ENCODE measurements at places on chromosomes 2 and 18.
A peak's percentile ranks its signal among the peaks of the same experiment; 100 is the strongest.

GRCh38 chr2:145597006-145597405 is 1077.1 kb upstream of the ZEB2 start:
- no peak for DNase-seq

- peak; percentile 37 for DNase-seq
These were observed 564 bp downstream of the GCC2 start for GRCh38 chr2:108449410-108450130.

- DNase-seq, result no peak
These were observed 1186.8 kb upstream of the CELF4 start for GRCh38 chr18:38752430-38752829.

DNA sequence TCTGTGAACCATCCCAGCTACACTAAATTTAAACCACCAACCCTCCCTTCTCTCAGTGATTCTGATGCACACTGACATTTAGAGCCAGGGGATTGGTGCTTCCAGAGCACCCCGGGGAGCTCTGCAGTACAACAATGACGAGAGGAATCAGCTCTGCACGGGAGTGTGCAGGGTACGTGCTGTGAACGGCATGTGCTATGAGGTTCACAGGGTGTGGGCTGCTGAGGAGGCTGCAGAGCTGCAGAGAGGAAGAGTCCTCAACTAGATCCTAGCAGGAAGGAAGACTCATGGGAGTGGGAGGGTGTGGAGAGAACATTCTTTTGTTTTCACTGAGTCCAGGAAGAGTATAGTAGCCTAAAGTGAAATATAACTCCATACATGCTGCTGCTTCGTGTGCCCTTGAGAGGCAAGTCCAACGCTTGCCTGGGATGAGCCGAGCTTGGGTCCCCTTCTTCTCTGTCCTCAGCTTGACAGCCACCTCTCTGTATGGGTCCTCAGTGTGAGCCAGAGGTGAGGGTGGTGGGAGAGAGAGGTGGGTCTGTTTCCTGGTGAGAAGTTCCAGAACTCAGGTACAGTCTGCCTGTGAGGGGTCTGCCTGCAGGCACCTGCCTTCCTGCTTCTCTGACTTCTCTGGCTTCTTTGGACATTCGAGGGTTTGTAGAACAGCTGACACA is 118.8 kb downstream of the CTIF start:
- DNase-seq, result no peak

DNA sequence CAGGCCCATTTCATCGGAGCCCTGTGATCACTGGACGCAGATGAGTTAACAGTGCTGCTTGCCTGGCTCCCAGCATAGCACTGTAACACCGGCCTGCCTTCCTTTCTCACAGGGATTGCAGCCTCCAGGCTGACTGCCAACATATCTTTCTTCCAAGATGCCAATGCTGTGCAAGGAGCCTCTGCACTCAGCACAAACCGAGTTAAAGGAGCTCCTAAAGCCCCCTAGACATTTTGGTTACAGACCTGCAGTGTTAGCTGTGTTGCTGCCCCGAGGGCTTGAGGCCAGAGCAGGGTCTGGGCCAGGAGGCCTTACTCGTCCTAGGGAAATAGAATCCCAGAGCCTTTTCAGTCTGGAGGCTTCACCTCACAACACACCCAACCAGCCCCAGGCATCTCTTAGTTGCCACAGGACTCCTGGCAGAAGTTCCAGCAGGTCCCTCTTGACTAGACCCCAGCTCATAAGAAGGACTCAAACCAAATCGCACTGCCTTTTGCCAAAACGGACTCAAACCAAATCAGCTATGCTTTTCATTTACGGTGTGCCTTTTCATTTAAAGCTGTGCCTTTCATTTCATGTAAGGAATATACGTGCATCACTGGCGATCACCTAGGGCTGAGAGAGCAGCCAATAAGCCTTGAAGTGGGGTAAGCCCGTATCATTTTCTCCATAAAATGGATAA is 58.4 kb upstream of the EML4 start:
- no peak for DNase-seq

DNA sequence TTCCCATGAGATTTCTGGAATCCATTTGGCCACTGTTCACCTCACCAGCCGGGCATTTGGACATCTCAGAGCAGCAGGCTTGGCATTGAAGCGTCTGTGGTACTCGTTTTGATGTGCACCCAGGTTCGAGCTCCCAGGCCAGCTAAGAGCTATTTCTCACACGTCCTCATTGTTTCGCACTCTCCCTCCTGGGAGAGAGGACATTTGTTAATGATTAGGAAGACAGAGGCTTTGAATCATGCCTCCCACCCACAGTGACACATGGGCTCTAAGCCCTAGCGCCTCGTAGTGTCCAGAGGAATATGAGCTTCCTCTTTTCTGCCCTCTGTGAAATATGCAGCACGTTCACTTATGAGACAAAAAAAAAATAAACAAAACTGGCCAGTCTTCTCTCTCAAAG is 361.8 kb downstream of the RND3 start:
- peak; percentile 97 for DNase-seq

GRCh38 chr2:221312634-221313033 is 259.5 kb downstream of the EPHA4 start:
- DNase-seq, result no peak

- DNase-seq, result no peak
These were observed 32.2 kb downstream of the COL5A2 start for GRCh38 chr2:189147361-189147760.

DNA sequence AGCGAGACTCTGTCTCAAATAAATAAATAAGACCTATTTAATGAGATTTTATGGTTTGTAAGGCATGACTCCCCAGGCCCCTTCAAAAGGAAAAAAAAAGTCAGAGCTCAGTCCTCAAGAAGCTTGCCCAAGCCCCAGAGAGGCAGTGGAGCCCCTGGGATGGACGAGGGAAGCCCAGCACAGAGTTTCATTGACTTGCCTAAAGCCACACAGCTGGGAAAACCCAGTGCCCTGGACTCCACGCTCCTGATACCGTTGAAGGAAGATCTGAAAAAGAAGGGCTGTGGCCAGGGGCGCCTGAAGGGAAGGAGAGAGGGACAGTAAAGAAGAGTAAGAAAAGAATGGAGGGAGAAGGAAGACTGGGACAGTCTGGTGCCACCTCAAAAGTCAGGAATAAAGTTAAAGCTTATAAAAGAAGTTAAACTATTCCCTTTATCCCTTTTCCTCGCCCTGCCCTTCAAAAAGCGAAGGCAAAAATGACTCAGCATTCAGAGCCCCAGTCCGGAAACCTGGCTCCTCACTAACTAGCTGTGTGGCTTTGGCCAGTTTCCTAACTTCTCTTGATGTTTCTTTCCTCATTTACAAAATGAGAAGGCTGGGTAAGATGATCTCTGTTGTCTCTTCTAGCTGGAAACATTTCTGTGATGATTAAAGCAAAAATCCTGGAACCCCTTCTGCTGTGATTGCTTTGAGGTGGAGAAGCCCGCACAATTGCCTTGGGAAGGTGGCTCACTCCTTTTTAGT is 46.7 kb downstream of the LYPD1 start:
- DNase-seq, result no peak

All from kidney tubule cell (primary cell).